ENCODE measurements at places on chromosomes 5 and 9. TPM values are rescaled to one million over a fixed set of nuclear protein-coding genes. Genes with fewer than 3 reads are reported as not detected.

The SLC28A3 gene
- not detected for polyA plus RNA-seq

The FAT2 gene
- 0.01 TPM for polyA plus RNA-seq

The FCN2 gene
- not detected for polyA plus RNA-seq

The CD274 gene
- polyA plus RNA-seq, result 3.4 TPM

The PCDH1 gene
- polyA plus RNA-seq, result 0.41 TPM

The TLR4 gene
- polyA plus RNA-seq, result 0.08 TPM

Measured in A549 (cell line).